HCEC 1CT (cell line): ENCODE measurements at places on chromosomes 3 and 15.

DNA sequence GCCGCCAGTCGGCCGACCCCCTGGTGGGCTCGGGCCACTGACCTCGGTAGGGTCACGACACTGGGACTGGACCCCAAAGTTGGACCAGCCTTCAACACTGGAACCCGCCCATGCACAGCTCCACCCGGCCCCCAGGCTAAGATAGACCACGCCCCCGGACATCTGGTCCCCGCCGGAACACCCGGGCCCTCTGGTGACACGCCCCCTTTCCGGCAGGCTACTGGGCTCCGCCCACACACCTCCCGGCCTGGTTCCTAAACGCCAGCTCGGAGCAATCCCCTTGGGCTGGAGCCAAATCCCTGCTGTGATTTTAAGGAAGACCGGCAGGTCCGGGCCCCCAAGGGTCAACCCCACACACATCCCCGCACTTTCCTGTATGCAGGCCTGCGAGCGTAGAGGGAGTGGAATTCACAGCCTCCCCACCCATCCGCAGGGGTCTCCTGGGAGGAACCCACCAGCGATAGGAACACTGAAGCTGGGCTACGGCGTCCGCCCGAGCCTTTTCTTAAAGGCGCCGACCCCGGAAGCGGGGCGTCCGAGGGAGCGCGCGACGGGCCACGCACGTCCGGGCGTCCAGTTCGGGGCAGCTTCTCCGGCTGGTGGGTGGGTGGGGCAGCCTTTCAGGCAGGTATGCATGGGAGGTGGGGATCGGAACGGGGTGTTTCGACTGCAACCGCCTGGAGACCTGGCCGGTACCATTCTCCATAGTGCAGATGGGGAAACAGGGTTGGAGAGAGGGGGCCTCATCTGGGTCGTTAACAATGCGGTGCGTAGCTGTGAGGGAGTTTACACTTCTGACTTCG, at the start of gene HEMK1:
Gene HEMK1 (plus strand): TSS at position 576 of the 803 bp plus-strand sequence. CDS start 1,583 bp downstream, outside the sequence.
- peak; percentile 96 for DNase-seq

DNA sequence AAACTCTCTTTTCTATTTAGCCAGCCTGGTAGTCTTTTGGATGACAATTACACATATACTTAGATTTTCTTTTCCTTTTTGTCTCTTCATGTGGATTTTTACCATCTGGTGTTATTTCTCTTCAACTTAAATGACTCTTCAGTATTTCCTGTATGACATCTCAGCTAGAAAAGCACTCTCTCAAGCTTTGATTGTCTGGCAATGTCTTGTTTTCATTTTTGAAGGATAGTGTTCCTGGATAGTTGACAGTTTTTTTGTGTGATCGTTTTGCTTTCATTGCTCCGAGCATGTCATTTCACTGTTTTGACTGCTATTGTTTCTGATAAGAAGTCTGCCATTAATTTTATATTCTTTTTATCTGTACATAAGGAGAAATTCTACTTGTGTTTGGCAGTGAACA, 766.4 kb downstream of the AGBL1 start:
- DNase-seq, result no peak

- DNase-seq, result no peak
Observed at GRCh38 chr15:40229956-40230355, 8.9 kb upstream of the PAK6 start.

GRCh38 chr3:123328851-123329635, 119.8 kb downstream of the ADCY5 start:
- peak; percentile 43 for DNase-seq

DNA sequence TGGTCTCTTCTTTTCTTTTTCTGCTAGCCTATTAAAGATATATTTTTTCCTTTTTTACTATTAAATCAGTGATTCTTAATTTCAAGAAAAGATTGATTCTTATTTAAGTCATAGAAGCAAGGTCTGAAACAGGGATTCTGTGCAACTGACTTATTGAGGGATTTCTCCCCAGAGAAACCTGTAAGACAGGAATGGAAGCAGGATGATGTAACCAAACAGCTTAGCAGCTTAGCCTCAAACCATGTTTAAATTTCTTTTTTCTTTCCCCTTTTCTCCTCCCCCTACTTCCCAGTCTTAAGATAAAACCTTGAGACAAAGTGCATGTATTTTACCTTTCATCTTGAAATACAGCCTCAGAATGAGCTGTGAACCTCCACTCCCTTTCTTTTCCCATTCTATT, 322.8 kb downstream of the NEK10 start:
- DNase-seq, result no peak

DNA sequence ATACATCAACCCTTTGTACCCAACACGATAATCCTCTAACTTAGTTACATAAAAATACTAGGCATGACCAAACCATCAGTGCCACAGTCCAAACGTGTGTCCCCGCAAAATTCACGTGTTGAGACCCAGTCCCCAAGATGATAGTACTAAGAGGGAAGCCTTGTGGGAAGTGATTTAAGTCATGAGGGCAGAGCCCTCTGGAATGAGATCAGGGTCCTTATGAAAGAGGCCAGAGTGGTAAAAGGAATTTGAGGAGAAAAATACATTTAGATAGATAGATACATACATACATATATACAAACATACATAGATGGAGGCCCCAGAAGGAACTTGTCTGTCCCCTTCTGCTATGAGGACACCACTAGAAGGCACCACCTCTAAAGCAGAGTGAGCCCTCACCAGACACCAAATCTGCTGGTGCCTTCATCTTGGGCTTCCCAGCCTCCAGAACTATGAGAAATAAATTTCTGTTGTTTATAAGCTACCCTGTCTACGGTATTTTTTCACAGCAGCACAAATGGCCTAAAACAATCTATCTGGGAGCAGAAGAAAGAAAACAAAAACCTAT, 8.0 kb downstream of the TBC1D2B start:
- no peak for DNase-seq

DNA sequence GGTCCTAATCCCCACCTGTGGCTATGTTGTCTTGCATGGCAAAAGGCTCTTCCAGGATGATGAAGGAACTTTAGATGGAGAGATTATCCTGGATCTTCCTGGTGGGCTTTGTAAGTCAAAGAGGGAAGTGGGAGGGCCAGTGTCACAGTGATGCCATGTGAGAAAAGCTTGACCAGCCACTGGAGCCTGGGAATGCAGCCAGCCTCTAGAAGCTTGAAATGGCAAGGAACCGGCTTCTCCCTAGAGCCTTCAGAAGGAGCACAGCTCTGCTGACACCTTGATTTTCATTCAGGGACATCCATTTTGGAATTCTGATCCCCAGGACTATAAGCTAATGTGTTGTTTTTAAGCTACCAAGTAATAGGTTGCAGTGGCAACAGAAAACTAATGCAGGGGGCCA, 58.3 kb downstream of the CLEC3B start:
- no peak for DNase-seq
